ENCODE measurements at places on chromosomes 13 and 19. TPM values are rescaled to one million over a fixed set of nuclear protein-coding genes. Genes with fewer than 3 reads are reported as not detected.

GRCh38 chr13:49840675-49841074 is 48.2 kb upstream of the KPNA3 start:
- no peak for DNase-seq
- no peak overlapping the region for H3K4me3 ChIP-seq
- no peaks in the 10 kb centered on the region for H3K27me3 ChIP-seq
- no peak overlapping the region for H3K27ac ChIP-seq
- no peaks in the 10 kb centered on the region for H3K36me3 ChIP-seq

- DNase-seq: peak; percentile 79
- H3K27ac ChIP-seq: no peak overlapping the region
- H3K4me1 ChIP-seq: peaks cover 15% of the 10 kb centered on the region
- H3K27me3 ChIP-seq: no peaks in the 10 kb centered on the region
- H3K4me3 ChIP-seq: no peak overlapping the region
- H3K36me3 ChIP-seq: no peaks in the 10 kb centered on the region
Observed at GRCh38 chr13:30865123-30866049, 40.7 kb upstream of the MEDAG start.

DNA sequence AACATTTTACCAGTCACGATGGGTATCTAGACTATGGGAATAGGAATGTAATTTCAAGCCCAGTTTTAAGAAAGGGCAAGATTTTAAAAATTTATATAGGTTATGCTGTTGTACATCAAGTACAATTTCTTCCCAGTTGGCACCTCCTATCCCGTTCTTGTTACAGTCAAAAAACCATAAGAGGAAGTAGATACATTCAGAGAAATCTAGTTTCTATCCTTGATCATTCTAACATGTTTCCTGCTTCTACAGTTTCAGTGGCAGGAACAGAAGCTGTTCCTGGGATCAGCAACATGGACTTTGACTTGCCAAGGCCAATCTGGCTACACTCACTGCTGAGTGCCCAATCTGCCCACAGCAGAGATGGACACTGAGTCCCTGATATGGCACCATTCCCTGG is 14.7 kb upstream of the FPR3 start:
- no peak overlapping the region for H3K4me3 ChIP-seq
- no peak overlapping the region for H3K27ac ChIP-seq
- H3K36me3 ChIP-seq: no peaks in the 10 kb centered on the region
- H3K27me3 ChIP-seq: no peaks in the 10 kb centered on the region
- H3K4me1 ChIP-seq: peaks cover 8% of the 10 kb centered on the region
- DNase-seq: no peak

Gene AP1M2
- 35.1 TPM for total RNA-seq

DNA sequence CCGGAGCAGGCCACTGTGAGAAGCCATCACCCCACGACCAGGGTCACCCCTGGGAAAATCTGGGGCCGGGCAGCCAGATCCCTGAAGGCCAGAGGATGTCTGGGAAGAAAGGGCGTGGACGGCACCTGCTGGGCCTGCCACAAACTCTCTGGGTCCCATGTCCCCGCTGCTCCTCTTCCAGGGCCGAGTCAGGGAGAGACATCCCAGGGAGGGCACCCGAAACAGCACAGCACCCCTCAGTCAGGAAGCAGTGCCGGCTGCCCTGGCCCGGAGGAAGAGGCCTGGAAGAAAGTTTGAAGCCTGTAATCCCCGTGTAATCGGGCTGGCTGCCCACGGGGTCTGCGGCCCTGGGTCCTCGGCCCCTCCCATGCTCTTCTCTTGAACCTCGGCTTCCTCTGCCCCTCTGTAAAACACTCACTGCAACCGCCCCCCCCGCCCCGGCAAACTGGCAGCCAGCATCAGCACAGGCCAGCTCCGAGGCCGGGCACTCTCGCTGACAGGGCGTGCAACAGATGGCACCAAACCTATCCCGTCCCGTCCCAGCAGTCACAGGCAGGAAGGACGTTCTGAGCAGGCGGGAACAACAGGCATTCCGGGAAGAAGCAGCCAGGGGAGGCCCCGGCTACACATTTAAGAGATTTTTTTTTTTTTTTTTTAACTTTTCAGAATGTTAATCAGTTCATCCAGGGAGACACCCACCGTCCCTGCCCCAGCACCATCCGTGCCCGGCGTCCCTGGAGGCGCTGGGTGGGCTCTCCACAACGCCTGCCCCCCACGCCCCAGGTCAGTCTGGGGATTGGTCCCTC is 1.5 kb downstream of the SBNO2 start:
- H3K4me1 ChIP-seq: peaks cover 63% of the 10 kb centered on the region
- peak overlapping the region; percentile 97 for H3K4me3 ChIP-seq
- peak overlapping the region; percentile 98 for H3K27ac ChIP-seq
- H3K36me3 ChIP-seq: no peaks in the 10 kb centered on the region

DNA sequence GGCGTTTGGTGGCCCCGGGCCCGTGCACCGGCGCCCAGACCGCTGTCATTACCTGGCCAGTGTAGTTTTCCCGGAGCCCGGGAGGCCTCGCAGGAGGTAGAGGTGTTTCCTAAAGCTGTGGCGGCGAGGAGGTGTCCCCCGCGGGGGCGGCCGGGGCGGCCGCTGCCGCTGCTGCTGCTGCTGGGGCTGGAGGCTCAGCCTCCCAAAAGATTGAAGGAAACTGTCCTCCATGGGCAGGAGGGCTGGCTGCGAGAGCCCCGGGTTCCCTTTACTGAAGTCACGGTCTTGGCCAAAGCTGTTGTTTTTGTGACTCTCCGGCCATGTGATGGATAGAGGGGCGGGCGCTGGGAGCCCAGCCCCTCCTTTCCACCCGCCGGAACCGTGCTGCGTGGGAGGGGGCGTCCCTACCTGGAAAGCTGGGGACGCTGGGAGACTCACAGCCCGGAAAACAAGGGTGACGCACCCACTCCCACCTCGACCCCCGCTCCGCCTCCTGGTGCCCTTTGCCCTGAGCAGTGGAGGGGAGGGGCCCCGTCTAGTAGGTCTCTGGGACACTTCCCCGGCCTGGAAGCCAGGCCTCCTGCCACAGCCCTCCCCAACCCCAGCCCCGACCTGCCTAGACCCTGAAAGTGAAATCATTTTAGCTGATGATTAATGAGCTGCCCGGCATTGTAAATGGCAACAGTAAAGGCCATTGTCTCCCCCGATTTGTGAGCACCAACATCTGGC is at the start of gene N4BP2L1:
Gene N4BP2L1, minus strand, starts transcription at position 279 of the 729 bp plus-strand sequence. Its CDS starts 48 bp downstream, at position 231.
- no peaks in the 10 kb centered on the region for H3K27me3 ChIP-seq
- DNase-seq: peak; percentile 91
- H3K36me3 ChIP-seq: no peaks in the 10 kb centered on the region
- H3K4me1 ChIP-seq: peaks cover 20% of the 10 kb centered on the region

GRCh38 chr13:77507931-77508776 is 27.4 kb upstream of the SCEL start:
- no peaks in the 10 kb centered on the region for H3K36me3 ChIP-seq
- H3K4me1 ChIP-seq: no peaks in the 10 kb centered on the region
- H3K27ac ChIP-seq: no peak overlapping the region
- no peak overlapping the region for H3K4me3 ChIP-seq

DNA sequence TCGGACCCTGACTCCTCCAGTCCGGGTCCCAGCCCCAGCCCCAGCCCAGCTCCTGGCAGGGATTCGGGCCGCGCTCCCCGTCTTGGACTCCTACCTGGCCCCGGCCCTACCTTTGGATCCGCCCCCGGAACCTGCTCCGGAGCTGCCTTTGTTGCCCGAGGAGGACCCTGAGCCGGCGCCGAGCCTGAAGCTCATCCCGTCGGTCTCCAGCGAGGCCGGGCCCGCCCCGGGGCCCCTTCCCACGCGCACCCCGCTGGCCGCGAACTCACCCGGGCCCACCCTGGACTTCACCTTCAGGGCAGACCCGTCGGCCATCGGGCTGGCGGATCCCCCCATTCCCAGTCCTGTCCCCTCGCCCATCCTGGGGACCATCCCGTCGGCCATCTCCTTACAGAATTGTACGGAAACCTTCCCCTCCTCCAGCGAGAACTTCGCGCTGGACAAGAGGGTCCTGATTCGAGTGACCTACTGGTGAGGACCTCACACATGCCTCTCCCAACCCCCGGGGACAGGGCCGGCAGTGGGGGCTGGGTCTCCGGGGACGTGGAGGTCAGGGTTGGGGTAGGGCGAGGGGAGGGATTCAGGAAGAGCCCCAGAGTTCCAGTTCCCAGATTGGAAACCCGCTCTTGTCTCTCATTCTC is 732 bp downstream of the SELENOV start:
- H3K36me3 ChIP-seq: no peaks in the 10 kb centered on the region
- peak; percentile 81 for DNase-seq
- peak overlapping the region; percentile 6 for H3K4me3 ChIP-seq
- peaks cover 9% of the 10 kb centered on the region for H3K4me1 ChIP-seq

GRCh38 chr13:49023431-49023830 is 47.7 kb downstream of the FNDC3A start:
- no peak overlapping the region for H3K27ac ChIP-seq
- H3K4me3 ChIP-seq: no peak overlapping the region
- H3K36me3 ChIP-seq: no peaks in the 10 kb centered on the region
- DNase-seq: no peak
- no peaks in the 10 kb centered on the region for H3K27me3 ChIP-seq
- H3K4me1 ChIP-seq: no peaks in the 10 kb centered on the region

Data from upper lobe of left lung (tissue), 6 donors.